Uterus (tissue), 4 donors: ENCODE measurements at places on chromosomes 7 and 10. TPM values are rescaled to one million over a fixed set of nuclear protein-coding genes. Genes with fewer than 3 reads are reported as not detected.

GRK5 gene
- total RNA-seq: 15.6 TPM

DNA sequence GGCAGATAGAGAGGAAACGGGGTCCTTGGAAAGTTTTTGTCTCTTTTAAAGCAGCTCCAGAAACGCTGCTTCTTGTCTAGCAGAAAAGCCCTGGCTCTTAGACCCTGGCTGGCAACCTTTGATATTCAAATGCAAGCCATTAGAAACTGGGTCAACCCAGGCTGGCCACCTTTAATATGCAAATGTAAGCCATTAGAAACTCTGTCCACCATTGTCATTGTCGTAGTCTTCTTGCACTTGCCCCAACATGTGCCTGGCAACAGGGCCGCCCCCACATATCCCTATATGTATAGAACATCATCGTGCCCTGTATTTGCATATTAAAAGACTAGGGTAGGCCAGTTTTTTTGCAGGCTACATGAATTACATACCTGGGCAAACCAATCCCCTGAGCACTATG, 621.3 kb upstream of the DPP6 start:
- DNase-seq: no peak
- no peaks in the 10 kb centered on the region for H3K27me3 ChIP-seq
- no peak overlapping the region for H3K4me3 ChIP-seq
- no peaks in the 10 kb centered on the region for H3K4me1 ChIP-seq
- no peaks in the 10 kb centered on the region for H3K36me3 ChIP-seq
- H3K27ac ChIP-seq: no peak overlapping the region

ZNF716 gene
- not detected for total RNA-seq

- peak overlapping the region; percentile 57 for H3K27ac ChIP-seq
- peak; percentile 24 for DNase-seq
- no peaks in the 10 kb centered on the region for H3K4me1 ChIP-seq
- H3K36me3 ChIP-seq: no peaks in the 10 kb centered on the region
- H3K27me3 ChIP-seq: no peaks in the 10 kb centered on the region
- H3K4me3 ChIP-seq: no peak overlapping the region
Measured at GRCh38 chr7:102111061-102112041, 175.3 kb upstream of the SH2B2 start.

ZSCAN21 gene
- total RNA-seq: 28.9 TPM

- peaks cover 26% of the 10 kb centered on the region for H3K4me1 ChIP-seq
- peaks cover 14% of the 10 kb centered on the region for H3K27me3 ChIP-seq
- no peak overlapping the region for H3K4me3 ChIP-seq
Measured at GRCh38 chr7:20783700-20784387, 2.8 kb downstream of the SP8 start.
